ENCODE measurements at places on chromosomes 5 and 9. TPM values are rescaled to one million over a fixed set of nuclear protein-coding genes. Genes with fewer than 3 reads are reported as not detected.

EDIL3 gene
- 6.0 TPM for polyA plus RNA-seq

LCN1 gene
- not detected for polyA plus RNA-seq

CEMIP2 gene
- 18.0 TPM for polyA plus RNA-seq

NUTM2G gene
- 0.23 TPM for polyA plus RNA-seq

FGFR4 gene
- 4.9 TPM for polyA plus RNA-seq

GABRA6 gene
- polyA plus RNA-seq = not detected

Data from sigmoid colon (tissue), 7 donors.